ENCODE measurements at places on chromosomes 4 and X.

- DNase-seq, result peak; percentile 34
Measured at GRCh38 chrX:55867181-55867651, 149.7 kb downstream of the RRAGB start.

GRCh38 chr4:36006226-36006625 lies 238.1 kb downstream of the ARAP2 start:
- DNase-seq, result no peak

- no peak for DNase-seq
Measured at GRCh38 chr4:122045533-122045932, 93.7 kb upstream of the TRPC3 start.

DNA sequence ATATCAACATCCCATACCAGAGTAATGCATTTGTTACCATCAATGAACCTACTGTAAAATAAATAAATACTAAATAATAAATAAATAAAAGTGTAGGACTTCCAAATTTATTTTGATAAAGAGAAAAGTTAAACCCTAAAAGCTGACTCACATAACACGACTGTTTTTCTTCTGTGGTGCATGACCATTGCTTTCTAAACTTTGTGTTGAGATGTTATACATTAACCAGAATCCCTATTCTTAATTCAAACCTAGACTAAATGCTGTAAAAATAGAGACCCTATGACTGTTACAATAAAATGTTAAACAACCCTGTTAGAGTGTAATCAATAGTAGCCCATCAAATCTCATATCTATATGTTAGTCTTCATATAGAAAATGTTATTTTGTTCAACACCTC lies 20.9 kb upstream of the PRMT9 start:
- DNase-seq, result no peak

- no peak for DNase-seq
Measured at GRCh38 chr4:2624782-2625530, 88.5 kb downstream of the FAM193A start.

DNA sequence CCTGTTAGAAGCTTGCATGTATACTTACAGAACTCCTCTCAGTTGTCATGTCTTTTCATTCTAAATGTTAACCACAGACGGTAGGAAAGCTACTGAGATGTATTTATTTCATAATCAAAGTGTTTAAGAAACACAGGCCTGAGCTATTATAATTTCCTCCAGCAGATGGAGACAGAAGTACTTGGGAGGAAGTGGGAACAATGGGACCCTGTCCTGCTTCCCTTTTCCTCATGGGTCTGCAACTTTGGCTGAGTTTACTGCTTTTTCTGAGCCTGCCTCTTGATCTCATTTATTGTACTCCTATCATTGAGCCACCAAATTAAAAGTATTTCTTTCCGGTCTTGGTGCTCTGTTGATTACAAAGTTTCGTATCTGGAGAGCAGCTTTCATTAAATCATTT lies 67.7 kb upstream of the SPANXN2 start:
- peak; percentile 54 for DNase-seq

DNA sequence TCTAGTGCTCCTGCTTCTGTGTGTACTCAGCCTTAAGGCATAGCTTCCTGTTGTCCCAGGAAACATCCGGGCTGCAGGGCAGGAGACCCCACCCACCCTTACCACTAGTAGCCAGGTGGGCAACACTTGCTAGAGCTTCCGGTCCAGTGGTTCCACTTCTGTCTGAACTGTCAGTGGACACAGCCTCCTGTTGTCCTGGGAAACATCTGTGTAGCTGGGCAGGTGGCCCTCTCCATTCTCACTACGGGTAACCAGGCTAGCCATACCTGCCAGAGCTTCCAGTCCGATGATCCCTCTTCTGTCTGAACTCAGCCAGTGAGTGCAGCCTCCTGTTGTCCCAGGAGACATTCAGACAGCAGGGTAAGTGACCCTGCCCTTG lies 372.2 kb downstream of the INPP4B start:
- no peak for DNase-seq

GRCh38 chrX:120560405-120560841 lies 339 bp downstream of the CUL4B start:
- no peak for DNase-seq

DNA sequence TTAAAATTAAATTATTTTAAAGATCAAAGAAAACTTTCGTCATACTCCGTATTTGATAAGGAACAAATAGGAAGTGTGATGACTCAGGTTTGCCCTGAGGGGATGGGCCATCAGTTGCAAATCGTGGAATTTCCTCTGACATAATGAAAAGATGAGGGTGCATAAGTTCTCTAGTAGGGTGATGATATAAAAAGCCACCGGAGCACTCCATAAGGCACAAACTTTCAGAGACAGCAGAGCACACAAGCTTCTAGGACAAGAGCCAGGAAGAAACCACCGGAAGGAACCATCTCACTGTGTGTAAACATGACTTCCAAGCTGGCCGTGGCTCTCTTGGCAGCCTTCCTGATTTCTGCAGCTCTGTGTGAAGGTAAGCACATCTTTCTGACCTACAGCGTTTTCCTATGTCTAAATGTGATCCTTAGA lies at the start of gene CXCL8:
Gene CXCL8, plus strand, starts transcription at position 217 of the 426 bp plus-strand sequence. Its CDS starts 90 bp downstream, at position 307.
- DNase-seq, result peak; percentile 85

DNA sequence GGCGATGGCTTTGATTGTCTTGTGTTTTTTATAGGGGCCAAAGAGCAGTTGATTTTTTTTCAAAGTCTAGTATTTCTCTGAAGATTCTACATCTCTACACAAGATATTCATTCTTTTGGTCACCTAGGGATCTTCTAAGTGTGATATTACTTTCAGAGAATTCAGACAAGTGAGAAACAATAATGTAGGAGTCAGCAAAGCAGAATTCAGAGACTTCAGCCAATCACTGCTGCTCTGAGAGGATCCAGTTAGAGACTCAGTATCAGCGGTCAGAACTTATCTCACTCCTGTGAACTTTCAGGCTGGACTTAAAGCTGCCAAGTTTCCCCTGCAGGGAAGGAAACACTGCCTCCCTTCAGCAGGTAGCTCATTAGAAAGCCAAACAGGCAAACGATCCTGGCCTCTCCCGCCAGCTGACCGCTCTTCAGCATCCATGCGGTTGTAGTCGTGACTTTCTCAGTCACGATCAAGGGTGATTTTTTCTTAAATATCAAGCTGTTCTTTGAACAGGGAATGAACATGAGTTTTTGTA lies 59.2 kb downstream of the NSUN7 start:
- DNase-seq, result no peak

- no peak for DNase-seq
Measured at GRCh38 chrX:17741123-17741511, 3.8 kb downstream of the SCML1 start.

DNA sequence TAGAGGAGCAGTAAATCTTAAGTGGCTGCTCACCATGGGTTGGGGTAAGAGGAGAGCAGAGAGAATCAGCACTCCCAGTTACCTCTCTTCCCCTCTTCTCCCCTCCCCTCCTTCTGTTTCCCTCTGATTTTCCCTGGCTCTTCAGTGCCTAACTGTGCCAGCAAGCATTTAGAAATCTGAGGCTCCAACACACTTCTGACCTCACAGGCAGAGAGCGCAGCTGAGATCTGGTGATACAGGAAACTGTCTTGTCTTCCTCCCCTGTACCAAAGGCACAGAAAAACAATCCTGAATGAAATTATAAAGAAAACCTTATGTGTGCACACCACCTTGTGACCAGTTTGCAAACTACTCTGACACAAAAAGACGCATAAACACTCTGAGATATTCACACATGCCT lies 82.4 kb upstream of the SMIM10 start:
- DNase-seq, result peak; percentile 77

GRCh38 chrX:16479206-16479869 lies 170.6 kb upstream of the S100G start:
- no peak for DNase-seq

DNA sequence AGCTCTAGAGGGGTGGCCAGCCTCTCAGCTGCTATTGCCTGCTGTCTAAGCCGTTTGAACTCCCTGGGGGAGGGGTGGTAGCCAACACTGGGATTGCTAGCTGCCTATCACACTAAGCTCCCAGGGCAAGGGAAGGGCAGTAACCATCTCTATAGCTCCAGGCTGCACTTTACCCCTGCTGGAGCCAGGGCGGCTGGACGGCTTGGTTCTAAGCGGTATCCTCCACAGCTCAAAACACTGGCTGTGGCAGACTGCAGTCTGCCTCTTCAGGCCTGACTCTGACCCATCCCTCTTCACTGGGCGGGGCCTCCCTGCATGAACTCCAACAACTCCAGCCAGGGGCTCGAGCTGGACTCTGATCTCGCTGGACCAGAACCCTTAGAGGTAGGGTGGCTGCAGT lies 55.3 kb upstream of the GNRHR start:
- DNase-seq, result no peak

GRCh38 chr4:110854021-110854678 lies 231.3 kb upstream of the PITX2 start:
- DNase-seq, result no peak

DNA sequence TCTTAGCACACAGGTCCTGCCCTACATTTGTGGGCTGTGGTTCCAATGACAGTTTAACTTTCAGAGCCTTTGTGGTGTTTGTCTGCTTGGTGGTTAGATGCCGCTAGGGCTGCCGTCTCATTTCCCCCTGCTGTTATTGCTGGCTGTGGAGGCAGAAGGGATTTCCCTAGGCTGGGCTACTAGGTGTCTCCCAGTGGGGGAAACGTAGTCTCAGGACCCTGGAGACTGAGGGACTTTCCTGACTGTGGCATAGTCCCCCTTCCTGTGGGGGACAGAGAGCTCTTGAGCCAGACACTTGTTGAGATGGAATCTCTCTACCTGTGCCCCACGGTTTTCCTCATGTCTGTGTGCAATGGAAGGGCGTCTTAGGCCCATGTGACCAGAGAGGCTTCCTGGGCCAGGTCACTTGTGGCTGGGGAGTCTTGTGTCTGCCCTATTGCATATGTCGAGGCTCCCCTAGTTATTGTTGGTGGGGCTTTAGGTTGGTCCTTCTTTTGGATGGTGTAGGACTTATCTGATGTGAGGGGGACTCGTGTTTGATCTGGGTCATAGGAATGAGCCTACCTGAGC lies 68.2 kb downstream of the ARHGAP10 start:
- DNase-seq, result peak; percentile 79

DNA sequence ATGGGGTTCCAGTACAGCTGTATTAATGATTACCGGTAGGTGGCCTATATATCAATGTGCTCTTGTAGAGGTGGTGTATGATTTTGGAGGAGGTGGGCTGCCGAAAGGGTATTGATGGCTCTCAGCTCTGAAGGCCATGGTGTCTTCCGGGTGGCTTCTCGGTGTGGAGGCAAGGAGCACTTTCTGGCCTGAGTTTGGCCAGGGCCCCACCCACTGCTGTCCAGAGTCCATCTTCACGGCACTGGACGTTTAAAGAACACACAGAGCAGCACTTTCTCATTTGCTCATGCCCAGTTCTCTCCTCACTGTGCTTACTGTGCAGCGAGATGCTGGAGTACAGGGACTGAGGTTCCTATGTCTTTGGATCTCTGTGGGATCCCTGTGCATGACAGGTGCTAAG lies 16.1 kb downstream of the BST1 start:
- no peak for DNase-seq

- DNase-seq, result no peak
Measured at GRCh38 chrX:19137067-19137466, 14.8 kb upstream of the ADGRG2 start.

DNA sequence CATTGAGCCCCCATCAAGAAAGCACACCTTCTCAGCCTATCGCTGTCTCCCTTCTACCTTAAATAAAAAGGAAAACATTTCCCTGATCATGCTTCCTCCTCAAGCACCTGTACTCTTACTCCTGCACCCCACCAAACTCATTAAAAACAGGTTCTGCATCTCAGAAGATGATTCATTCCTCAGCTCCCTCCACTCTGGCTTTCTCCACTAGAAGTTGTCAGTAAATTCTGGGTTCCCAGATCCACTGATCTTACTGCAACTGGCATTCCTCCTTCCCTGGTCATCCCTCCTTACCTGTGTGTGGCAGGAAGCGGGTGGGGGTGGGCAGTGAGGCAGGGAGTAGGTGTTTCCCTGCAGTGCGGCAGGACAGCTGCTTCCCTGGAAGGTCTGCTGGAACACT lies 108.8 kb downstream of the GPR143 start:
- no peak for DNase-seq

GRCh38 chr4:19130866-19131265 lies 1109.3 kb upstream of the LCORL start:
- DNase-seq, result no peak

DNA sequence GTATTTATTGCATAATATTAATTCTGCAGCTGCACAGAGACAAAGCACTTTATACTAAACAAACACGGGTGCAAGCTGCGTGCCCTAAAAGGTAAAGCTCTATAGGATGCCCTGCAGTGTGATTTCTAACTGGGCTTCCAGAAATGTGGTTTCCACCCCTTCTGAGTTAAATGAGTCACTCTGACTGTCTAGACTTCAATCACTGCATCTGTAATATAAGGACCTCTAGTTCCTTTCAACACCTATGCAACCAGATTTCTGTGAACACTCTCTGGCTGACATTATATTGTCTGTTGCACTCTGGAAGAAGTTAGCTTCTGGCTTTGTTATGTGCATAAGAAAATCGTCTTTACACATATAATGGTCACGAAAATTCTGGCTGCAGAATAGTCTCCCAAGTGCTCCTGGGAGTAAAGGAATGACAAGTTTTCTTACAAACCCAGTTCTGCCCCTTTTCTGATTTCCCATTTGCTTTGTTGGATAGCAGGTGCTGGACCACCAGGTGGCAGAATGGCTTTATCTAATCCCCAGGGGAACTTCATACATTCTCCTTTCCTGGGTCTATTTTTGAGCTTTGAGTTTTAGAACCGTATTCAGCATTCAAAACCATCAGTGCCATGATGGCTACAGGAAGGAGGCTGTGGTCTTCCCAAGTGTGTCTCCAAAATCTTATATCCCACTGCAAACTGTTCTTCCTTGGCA lies 842.2 kb downstream of the STIM2 start:
- peak; percentile 3 for DNase-seq

GRCh38 chrX:34839451-34839850 lies 103.1 kb upstream of the FAM47B start:
- no peak for DNase-seq

GRCh38 chr4:79413032-79413885 lies 5.2 kb upstream of the GK2 start:
- no peak for DNase-seq

DNA sequence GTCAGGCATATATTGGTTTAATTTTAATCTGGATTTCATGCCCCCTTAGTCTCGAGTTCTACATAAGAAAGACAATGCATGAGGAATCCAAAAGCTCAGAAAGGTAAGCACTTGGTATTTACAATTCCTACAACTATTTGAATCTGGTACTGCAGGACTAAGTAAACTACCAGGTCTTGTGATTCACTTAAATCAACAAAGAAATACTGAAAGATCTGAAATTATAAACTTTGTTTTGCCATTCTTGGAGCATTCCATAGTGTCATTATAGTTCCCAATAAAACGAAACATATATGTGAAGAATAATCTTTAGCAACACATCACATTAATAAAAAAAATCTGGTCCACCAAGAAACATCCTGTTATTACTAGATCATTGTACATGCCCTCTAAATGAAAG lies 482.3 kb downstream of the ANKRD50 start:
- DNase-seq, result no peak

DNA sequence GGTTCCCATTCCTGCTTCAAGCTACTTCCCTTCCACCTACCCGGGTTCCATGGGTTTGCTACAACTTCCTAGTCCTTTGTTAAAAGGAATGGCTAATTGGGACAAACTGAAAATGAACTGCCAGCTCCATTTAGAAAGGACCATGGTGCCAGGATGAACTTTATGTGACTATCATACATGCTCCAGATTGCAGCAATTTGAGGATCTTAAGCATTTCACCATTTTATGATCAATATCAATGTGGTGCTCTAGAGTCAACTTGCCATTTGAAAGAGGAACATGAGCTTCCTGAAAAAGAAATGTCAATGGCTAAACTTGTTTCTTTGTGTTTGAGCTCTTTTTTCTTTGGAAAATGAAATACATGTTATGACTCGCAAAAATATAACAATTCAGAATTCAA lies 92.7 kb upstream of the IL15 start:
- DNase-seq, result no peak

Measured in KBM-7 (cell line).